ENCODE measurements at places on chromosomes 5 and 9.

DNA sequence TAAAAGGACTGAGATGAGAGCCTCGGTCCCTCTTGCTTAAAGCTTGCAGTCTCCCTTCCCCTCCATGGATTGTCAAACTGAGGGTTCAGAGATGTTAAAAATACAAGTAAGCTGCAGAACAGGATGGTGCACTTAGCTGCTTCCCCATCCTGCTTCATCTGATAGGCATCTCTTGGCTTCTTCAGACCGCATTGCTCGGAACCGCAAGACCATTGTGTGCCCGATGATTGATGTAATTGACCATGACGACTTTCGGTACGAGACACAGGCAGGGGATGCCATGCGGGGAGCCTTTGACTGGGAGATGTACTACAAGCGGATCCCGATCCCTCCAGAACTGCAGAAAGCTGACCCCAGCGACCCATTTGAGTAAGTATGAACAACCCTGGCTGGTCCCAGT lies 65.5 kb upstream of the SAP30L start:
- H3K4me1 ChIP-seq, result peaks cover 8% of the 10 kb centered on the region
- H3K36me3 ChIP-seq, result peaks cover 51% of the 10 kb centered on the region
- DNase-seq, result no peak
- no peak overlapping the region for H3K27ac ChIP-seq
- no peak overlapping the region for H3K4me3 ChIP-seq

- no peak for DNase-seq
- no peaks in the 10 kb centered on the region for H3K36me3 ChIP-seq
- H3K27me3 ChIP-seq, result peaks cover 16% of the 10 kb centered on the region
- no peak overlapping the region for H3K27ac ChIP-seq
- H3K4me3 ChIP-seq, result no peak overlapping the region
Observed at GRCh38 chr5:169503886-169504285, 79.7 kb upstream of the SPDL1 start.

DNA sequence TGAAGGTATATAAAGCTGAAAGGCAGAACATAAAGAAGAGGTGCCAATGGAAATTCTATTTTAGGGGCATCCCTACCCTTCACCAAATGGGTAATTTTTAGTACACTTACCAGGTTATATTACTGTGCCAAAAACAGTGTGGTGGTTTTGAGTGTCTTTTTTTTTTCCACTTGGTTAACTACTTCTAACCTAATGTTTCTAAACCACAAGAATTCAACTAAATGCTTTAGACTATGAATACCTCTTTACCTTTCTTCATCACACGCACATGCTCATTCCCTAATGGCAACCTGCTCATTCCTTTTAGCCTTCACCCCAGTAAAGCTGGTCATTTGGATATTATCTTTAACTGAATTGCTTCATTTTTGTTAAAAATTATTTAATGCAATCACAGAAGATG lies 215.6 kb downstream of the PIK3R1 start:
- H3K4me1 ChIP-seq, result peaks cover 9% of the 10 kb centered on the region
- DNase-seq, result no peak
- no peaks in the 10 kb centered on the region for H3K27me3 ChIP-seq
- no peaks in the 10 kb centered on the region for H3K36me3 ChIP-seq
- no peak overlapping the region for H3K27ac ChIP-seq

DNA sequence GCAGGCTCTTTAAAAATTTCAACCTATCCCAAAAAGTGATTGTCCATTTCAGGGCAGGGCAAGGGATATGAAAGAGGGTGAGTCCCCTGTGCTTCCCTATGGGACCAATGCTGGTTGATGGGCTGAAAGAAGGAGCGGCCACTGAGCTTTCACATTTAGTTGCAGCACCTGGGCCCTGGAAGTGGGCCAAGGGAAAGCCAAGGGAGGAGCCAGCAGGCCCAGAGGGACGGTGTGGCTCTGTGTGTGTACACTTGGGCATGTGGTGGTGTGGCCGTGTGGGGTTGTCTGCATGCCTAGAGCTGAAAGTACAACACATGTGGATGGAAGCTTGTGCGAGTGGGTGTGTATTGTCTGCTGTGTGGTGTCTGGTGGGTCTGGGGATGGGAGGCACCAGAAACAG lies 14.0 kb upstream of the PSMD5 start:
- peaks cover 50% of the 10 kb centered on the region for H3K36me3 ChIP-seq
- no peak overlapping the region for H3K27ac ChIP-seq
- H3K4me3 ChIP-seq, result no peak overlapping the region
- H3K4me1 ChIP-seq, result peaks cover 2% of the 10 kb centered on the region
- DNase-seq, result no peak

- H3K4me3 ChIP-seq, result peak overlapping the region; percentile 94
- peak; percentile 33 for DNase-seq
- no peaks in the 10 kb centered on the region for H3K4me1 ChIP-seq
- peak overlapping the region; percentile 50 for H3K27ac ChIP-seq
Observed at GRCh38 chr9:113220467-113221002, 542 bp downstream of the FKBP15 start.

- H3K4me3 ChIP-seq, result no peak overlapping the region
- H3K4me1 ChIP-seq, result no peaks in the 10 kb centered on the region
- H3K36me3 ChIP-seq, result no peaks in the 10 kb centered on the region
- no peak for DNase-seq
- no peaks in the 10 kb centered on the region for H3K27me3 ChIP-seq
- H3K27ac ChIP-seq, result no peak overlapping the region
Observed at GRCh38 chr5:120345947-120346346, 118.2 kb upstream of the PRR16 start.

GRCh38 chr5:80967500-80968181 lies 7.5 kb downstream of the RASGRF2 start:
- no peak overlapping the region for H3K4me3 ChIP-seq
- H3K27ac ChIP-seq, result no peak overlapping the region
- DNase-seq, result peak; percentile 95
- H3K27me3 ChIP-seq, result no peaks in the 10 kb centered on the region
- no peaks in the 10 kb centered on the region for H3K4me1 ChIP-seq

GRCh38 chr5:151295138-151295537 lies 8.4 kb downstream of the SLC36A3 start:
- peaks cover 24% of the 10 kb centered on the region for H3K27me3 ChIP-seq
- no peak overlapping the region for H3K4me3 ChIP-seq
- no peak for DNase-seq
- H3K36me3 ChIP-seq, result no peaks in the 10 kb centered on the region

DNA sequence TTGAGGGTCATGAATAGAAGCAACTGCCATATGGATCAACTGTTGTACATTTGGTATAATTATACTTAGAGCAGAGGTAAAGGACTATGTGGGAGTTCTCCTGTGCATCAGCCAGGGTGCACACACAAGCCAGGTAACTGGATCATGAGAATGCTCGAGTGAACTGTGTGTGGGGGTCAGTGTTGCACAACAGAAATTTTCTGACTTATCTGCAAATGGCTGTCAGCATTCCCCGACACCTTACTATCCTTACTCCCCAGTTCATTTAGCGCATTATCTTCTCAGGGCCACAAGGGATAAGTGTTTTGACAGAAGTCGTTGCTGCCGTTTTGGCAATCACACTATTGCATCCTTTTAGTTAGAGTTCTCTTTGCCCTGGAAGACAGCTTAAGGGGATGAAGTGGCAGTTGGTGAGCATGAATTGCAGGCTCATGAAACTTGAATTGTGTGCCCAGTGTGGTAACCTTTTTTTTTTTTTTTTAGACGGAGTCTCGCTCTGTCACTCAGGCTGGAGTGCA lies 1.7 kb downstream of the CANX start:
- H3K27ac ChIP-seq, result no peak overlapping the region
- H3K4me3 ChIP-seq, result no peak overlapping the region
- DNase-seq, result peak; percentile 33
- no peaks in the 10 kb centered on the region for H3K27me3 ChIP-seq
- peaks cover 5% of the 10 kb centered on the region for H3K4me1 ChIP-seq

GRCh38 chr5:160185626-160186360 lies 43.5 kb upstream of the FABP6 start:
- H3K27ac ChIP-seq, result no peak overlapping the region
- DNase-seq, result no peak

- no peaks in the 10 kb centered on the region for H3K36me3 ChIP-seq
- no peak overlapping the region for H3K4me3 ChIP-seq
- no peak overlapping the region for H3K27ac ChIP-seq
- H3K27me3 ChIP-seq, result no peaks in the 10 kb centered on the region
- H3K4me1 ChIP-seq, result no peaks in the 10 kb centered on the region
- peak; percentile 98 for DNase-seq
Observed at GRCh38 chr5:95669540-95669939, 13.3 kb downstream of the SPATA9 start.

DNA sequence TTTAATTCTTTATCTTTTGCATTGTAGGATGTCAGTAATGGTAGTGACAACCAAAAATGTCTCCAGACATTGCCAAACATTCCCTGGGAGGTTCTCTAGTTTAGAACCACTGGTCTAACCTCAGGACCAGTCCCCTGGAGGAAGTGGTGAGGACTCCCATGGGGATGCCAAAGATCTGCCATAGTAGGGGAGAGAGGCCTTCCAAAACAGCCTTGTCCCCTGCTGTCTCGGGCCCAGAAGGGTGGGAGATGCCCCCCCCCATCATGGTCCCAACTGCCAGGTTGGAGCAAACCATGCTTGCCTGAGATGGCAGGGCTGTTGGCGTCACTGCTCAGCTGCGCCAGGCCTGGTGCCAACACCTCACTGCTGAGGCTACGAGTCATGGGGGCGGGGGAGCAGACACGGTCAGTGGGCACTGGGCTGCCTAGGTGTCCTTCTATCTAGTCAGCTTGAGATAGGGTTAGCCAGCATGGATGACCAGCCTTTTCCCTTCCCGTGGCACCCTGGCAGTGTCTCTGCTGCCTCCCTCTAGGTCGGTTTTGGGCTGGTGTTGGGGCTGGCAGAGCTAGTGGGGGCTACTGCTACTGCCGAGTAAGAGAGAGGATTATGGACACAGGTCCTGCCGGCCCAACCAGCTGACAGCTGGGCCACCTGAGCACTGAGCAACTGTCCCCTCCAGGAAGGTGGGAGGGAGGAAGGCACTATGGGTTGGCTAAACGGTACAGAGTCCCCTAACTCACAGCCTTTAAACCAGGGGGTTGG lies 8.3 kb upstream of the CXXC5 start:
- peak overlapping the region; percentile 66 for H3K27ac ChIP-seq
- H3K4me1 ChIP-seq, result peaks cover 79% of the 10 kb centered on the region
- DNase-seq, result no peak
- H3K36me3 ChIP-seq, result peaks cover 5% of the 10 kb centered on the region
- peaks cover 3% of the 10 kb centered on the region for H3K27me3 ChIP-seq

DNA sequence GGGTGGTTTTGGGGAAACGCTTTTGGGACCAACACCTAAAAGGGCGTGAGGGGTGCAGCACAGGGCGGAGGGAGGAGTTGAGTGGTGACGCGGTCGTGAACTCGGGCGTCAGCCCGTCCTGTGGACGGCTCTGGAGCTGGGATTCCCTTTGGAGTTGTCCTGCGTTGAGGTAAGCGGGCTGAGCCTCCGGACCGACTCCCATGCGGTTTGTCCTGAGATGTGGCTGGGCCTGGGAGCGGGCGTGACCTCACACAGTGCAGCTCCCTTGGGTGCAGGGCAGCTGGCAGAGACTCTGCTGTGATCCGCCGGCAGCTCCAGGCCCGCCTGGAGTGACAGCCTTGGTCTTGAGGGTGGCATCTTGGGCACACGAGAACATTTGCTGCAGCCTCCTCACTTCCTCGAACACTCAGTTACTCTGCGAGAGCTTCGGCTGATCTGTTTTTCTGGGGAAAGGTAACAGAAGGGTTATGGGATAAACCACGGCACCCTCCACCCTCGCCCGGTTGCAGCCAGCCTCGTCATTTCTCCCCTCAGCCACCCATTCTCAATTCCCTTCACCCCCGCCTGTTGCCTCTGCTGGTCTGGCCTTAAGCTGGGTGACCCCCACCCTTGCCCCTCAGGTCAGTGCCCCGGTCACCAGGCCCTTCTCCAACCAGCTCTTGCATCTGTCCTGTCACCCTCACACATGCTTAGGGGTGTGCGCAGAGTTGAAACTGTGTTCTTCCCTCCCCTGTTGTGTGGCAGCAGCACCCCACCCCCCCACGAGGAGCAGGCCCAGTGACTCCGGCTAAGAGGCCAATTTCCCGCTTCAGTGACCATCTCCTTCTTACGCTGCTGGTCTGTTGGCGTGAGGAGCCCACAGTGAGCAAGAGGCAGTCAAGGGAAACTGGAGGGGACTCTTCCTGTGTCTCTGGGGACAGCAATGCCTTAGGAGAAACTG lies 94.2 kb upstream of the COL5A1 start:
- no peak for DNase-seq
- peaks cover 57% of the 10 kb centered on the region for H3K4me1 ChIP-seq
- no peak overlapping the region for H3K27ac ChIP-seq
- no peak overlapping the region for H3K4me3 ChIP-seq

DNA sequence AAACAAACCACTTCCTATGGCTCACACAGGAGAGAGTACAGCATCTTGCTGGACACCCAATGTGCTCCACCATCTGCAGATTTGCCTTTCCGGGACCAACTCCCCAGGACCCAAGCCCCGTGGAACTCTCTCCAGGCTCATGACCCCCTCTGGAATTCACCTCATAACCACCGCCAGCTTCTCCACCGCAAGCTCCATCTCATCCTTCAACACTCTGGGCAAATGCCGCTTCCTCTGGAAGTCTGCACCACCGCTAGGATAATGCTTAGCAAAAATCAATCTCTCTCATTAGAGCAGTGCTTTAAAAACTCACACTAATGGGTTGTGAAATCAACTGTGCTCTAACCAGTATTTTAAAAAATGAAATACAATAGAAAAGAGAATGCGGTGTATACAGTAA lies 150.0 kb downstream of the COL23A1 start:
- H3K4me1 ChIP-seq, result no peaks in the 10 kb centered on the region
- DNase-seq, result no peak
- peaks cover 36% of the 10 kb centered on the region for H3K27me3 ChIP-seq
- no peak overlapping the region for H3K27ac ChIP-seq
- no peaks in the 10 kb centered on the region for H3K36me3 ChIP-seq
- H3K4me3 ChIP-seq, result no peak overlapping the region

GRCh38 chr9:36492865-36493264 lies 79.8 kb upstream of the MELK start:
- no peaks in the 10 kb centered on the region for H3K27me3 ChIP-seq
- H3K36me3 ChIP-seq, result no peaks in the 10 kb centered on the region
- peaks cover 4% of the 10 kb centered on the region for H3K4me1 ChIP-seq
- no peak overlapping the region for H3K27ac ChIP-seq

- peak; percentile 14 for DNase-seq
- no peak overlapping the region for H3K27ac ChIP-seq
- H3K4me1 ChIP-seq, result no peaks in the 10 kb centered on the region
Observed at GRCh38 chr9:89342948-89343347, 24.6 kb downstream of the SECISBP2 start.

GRCh38 chr5:75044406-75044805 lies 8.0 kb downstream of the GCNT4 start:
- H3K27ac ChIP-seq, result no peak overlapping the region
- no peaks in the 10 kb centered on the region for H3K36me3 ChIP-seq
- no peak for DNase-seq
- no peak overlapping the region for H3K4me3 ChIP-seq
- H3K27me3 ChIP-seq, result no peaks in the 10 kb centered on the region
